ENCODE measurements at places on chromosomes 2 and 18.
A peak's percentile ranks its signal among the peaks of the same experiment; 100 is the strongest.

DNA sequence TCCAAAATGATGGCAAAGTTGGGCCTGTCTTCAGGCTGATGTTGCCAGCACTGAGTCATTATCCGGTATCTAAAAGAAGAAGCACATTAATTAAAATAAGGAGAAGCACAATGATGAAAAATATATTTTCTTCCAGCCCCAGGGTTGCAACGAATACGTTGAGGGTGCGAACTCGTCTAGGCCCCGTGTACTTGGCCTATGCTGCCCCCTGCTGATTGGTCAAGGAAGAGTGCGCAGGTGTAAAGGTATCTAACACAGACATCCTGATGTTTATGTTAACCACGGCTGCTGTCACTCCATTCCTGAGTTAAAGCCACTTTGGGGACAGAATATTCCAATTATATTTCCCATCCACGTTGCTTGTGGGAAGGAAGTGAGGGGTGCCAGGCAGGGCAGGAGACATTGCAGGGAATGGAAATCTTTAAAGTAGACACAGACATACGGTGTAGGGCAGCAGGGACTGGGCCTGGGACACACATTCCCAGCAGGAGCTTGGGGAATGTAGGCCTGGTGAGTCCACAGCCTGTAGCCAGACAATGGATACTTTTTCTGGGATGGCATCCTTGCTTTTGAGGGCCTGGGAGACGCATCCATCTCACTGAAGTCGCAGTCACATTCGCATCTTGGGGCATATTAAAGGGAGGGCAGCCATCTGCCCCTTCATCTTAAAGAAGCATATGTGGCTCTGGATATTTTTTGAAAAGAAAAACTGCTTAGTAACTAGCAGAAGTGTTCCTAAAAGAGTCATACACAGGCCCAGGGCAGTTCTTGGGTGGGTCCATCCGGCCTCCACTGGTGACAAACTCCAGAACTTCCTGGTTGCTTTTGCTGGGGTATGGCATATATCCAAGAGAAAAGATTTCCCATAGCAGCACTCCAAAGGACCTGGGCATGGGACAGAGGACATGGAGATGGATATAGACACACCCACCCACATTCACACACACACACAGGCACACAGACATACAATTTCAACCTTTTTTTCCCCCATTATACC is 81.9 kb downstream of the CLIP4 start:
- DNase-seq, result peak; percentile 77

DNA sequence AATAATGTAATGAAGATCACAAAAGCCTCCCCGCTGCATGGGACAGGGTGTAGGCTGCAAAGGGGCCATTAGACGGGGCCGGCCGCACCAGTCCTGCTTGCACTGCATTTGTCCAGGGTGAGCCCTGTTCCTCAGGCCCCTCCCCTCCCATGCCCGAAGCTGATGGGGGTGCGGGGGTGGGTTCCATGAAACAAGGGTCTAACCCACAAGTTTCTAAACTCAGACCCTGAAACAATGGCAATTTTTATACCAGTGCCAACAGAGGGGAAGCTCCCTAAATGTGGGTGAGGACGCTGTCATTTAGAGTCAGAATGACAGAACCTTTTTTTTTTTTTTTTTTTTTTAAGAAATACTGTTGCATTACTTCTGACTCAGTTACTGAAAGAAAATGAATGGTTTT is 39.7 kb downstream of the HS6ST1 start:
- no peak for DNase-seq

DNA sequence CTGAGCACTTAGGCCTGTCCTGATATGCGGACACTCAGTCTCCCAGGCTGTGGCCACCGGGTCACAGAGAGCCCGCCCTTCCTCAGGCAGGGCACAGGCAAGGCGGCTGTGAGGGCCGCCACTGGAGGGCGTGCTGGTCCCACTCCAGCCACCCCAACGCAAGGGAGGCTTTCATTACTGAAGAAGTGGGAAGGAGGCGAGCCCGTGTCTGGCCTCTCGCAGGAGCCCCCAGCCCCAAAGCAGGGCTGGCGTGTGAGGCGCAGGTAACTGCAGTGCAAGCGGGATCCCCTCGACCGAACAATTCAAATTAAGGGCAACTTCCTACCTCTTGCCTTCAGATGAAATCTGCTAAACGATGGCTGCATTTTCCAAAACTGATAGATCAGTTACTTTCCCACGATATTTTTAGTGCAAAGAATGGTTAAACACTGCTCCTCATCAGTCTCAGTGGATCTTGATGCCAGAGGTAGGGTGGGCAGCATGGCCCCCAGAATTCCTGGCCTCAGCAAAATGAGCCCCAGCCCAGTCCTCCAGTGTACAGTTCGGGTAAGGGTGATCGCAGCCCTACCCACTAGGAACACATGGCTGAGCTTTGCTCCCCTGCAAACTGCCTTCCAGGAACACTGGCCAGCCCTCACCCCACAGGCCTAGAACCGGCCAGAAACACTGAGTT is 97.2 kb downstream of the SEPTIN10 start:
- DNase-seq, result peak; percentile 60

- DNase-seq, result no peak
Observed at GRCh38 chr18:35282353-35282752, 7.7 kb downstream of the ZSCAN30 start.

DNA sequence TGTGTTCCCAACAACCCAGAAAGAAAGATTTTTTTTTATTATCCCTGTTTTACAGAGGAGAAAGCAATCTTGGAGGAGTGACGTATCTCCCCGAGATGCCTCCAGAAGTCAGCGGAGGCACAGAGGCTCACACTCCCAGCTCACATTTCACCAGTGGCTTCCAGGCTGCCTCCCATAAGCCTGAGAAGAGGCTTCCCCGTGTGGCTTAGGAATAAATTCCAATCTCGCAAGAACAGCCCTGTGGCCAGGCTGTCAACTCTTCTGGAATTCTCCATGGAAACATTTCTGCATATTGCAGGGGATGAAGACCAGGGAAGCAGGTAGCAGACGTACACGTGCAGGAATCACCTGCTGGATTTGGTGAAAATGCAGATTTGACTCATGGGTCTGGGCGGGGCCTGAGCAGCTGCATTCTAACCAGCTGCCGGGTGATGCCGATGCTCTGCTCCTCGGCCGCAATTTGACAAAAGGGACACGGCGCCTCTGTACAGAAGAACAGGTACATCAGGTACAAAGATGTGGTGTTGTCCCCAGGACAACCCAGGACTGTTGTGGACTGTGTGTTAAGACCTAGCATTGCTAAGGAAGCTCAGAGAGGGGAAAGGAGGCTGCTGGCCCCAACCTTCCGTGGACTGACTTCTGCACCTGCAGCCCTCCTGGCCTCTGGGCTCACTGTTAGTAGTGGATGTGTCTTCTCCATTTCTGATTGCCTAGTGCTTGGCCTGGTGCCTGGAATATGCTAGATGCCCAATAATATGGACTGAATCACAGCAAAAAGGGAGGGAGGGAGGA is 114.2 kb upstream of the ID2 start:
- DNase-seq, result no peak

DNA sequence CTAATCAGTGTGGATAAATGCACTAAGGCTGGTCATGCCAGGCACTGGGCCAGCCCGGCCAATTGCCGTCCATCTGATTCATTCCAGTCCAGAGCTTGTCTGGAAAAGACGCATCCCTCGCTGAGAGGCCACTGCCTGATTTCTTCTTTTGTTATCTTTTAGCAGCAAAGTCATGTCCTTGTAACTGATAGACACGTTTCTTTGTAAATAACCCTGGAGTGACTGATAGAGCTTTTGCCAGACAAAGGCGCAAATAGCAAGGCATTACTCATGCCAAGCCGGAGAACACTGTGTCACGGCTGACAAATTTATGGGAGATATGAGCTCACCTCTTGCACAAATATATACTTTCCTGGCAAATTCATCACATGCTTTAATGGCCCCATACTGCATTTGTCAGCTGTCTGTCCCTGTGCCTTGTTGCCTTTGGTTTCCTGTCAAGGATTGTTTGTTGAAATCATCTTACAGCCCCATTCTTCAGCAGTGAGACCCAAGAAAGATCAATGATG is 164.4 kb downstream of the ETAA1 start:
- no peak for DNase-seq

DNA sequence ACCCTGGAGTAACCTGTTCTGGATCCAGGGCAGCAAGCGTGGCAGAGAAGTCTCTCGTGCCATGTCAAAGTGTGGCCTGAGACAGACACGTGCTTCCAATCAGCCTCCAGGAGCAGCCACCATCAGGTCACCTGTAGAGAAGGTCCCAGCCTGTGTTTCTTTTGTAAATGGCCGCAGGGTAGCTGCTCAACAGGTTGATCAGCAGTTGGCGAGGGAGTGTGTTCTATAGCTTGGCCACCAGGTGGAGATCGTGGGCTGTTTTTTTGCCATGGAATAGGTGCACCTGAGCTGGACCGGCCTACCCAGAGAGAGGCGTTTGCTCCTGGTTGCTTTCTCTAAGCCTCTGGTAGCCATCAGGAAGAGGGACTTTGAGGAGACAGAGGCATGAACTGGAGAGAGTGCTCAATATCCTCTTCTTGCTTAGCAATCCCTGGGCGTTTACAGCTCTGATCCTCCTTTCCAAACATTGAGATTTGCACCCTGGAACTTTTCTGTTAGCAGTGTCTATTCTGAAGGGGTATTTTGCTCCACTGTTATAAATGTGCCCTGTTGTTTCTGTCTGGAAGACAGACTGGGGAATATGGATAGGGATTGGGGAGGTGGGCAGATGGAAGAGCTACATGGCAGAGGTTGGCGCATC is 34.2 kb upstream of the EN1 start:
- DNase-seq, result peak; percentile 29

GRCh38 chr2:60071490-60071831 is 482.0 kb downstream of the BCL11A start:
- peak; percentile 22 for DNase-seq

GRCh38 chr2:215716956-215717355 is 281.1 kb upstream of the FN1 start:
- DNase-seq, result no peak

- peak; percentile 61 for DNase-seq
Observed at GRCh38 chr2:20224716-20225293, at the start of gene SDC1. TSS of gene SDC1 (minus strand) at chr2:20225130. CDS start at chr2:20224867, 263 bp downstream.

DNA sequence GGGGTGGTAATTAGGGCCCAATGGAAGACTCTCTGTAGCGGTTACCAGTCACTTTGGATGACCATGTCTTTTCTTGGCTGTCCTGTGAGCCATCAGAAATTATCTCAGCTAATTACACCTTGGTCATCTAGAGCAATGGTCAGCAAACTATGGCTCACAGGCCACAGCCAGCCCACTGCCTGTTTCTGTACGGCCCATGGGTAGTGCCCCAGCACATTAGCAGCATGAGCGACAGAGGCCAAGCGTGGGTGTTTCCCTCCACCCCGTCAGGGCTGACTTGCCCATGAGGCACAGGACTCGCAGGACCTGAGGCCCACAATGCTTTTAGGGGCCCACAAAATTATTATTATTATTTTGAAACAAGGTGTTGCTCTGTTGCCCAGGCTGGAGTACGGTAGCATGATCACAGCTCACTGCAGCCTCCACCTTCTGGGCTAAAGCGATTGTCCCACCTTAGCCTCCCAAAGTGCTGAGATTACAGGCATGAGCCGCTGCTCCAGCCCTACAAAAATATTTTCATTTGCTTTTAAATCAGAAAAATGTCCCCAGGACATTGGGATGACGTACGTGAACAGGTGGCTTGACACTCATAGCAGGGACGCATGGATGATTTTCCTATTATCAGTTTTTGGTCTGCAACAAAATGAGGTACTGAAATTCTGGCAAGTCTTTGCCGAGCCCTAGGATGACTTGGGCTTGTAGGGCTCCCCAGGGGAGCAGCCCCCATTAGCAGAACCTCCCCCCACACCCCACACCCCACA is 29.3 kb upstream of the CEP68 start:
- no peak for DNase-seq

DNA sequence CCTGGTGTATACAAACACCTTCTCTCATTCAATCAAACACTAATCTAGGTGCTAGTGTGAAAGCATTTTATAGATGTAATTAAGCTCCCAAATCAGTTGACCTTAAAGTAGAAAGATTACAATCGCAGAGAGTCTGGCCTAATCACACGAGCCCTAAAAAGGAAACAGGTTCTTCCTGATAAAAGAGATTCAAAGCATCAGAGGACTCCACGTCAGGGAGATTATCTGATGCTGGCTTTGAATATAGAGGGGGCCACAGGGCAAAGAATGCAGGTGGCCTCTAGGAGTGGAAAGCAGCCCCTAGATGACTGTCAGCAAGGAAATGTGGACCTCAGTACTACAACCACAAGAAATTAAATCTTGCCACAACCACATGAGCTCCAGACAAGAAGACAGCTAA is 28.2 kb upstream of the ZC3H15 start:
- DNase-seq, result no peak

GRCh38 chr2:240873805-240874714 is 5.4 kb downstream of the AGXT start:
- DNase-seq, result no peak

DNA sequence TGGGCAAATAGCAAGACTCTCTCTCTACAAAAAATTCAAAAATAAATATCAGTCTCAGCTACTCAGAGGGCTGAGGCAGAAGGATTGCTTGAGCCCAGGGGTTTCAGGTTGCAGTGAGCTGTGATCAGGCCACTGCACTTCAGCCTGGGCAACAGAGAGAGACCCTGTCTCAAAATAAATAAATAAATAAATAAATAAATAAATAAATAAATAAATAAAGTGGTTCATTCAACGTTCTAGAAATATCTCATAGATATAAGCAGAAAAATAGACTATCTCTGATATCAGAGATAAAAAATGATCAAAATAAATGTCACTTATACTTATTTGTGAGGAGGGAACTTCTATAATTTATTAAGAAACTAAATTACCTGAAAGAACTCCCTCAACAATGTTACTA is 480.9 kb downstream of the FBXO15 start:
- no peak for DNase-seq

DNA sequence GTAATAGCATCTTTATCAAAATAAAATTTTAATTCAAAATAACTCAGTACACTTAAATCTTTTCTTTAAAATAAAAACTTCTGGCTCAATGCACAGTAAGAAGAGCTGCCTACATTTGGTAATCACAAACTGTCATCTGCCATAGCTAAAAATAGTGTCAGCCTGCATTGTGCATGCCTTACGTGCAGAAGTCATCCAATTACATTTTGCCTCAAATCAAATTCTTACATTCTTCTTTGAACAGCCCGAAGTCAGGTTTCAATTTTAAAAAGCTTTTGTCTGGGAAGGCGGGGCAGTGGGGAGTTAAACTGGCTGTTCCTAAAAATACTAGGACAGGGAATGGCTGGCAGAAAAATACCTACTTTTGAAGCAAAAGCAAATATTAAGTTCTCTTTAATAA is 51.1 kb downstream of the RTN4 start:
- no peak for DNase-seq

- no peak for DNase-seq
Observed at GRCh38 chr2:38323623-38324022, 53.5 kb downstream of the ATL2 start.

DNA sequence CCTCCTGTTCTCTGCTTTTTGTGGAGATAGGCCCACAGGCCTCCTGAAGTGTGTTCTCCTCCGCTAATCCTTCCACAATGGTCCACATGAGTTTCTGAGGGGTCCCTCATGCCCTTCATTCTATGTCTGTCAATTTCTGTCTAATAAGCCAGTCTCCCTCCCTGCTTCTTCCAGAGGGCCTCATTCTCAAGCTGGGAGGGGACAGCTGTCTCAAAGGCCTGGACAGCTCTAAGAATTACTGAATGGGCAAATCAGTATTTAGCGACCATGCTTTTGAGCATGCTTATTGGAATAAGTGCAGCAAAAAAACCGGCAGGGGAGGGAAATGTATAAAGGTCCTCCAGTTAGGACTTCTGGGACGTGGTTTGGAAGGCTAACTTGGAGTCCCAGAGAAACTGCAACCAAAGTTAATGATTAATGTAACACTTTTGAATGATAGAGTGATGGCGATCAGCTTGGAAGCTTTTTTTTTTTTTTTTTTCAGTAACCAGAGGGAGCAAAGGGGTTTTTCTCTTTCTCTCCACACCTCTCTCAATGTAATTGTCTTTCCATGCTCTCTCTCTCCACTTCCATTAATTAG is 890.7 kb upstream of the POU3F3 start:
- no peak for DNase-seq

All from NCI-H524 (cell line).